Activated CD4-positive, alpha-beta T cell treated with anti-CD3 and anti-CD28 coated beads, Interleukin-2, amount 10 ng/mL, durations not matched to agents 24 days and 14 days (primary cell): ENCODE measurements at places on chromosomes 1 and 21. TPM values are rescaled to one million over a fixed set of nuclear protein-coding genes. Genes with fewer than 3 reads are reported as not detected.

C1orf185 gene
- not detected in 2 replicates for total RNA-seq

DNA sequence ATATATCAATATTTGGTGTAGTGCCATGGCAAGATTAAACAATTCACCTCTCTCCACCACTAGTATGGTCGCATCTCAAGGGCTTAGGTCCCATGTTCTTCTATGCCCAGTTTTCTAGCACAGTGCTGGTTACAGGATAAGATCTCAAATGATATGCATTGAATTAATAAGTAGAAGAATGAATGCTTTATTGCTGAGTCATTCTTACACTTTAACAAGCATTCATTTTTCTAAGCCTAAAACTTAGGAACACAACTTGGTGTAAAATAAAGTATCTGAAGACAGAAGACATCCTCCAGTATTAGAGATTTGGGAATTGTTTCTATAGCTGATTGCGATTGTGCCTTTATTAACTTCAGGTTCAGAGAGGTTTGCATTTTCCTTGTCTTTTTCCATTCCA, 85.8 kb downstream of the TBX15 start:
- no peaks in the 10 kb centered on the region for H3K4me1 ChIP-seq
- no peak overlapping the region for H3K27ac ChIP-seq
- H3K4me3 ChIP-seq, result no peak overlapping the region
- DNase-seq, result no peak
- no peaks in the 10 kb centered on the region for H3K36me3 ChIP-seq

IQGAP3 gene
- 10.5 and 11.2 TPM in 2 replicates for total RNA-seq

DNA sequence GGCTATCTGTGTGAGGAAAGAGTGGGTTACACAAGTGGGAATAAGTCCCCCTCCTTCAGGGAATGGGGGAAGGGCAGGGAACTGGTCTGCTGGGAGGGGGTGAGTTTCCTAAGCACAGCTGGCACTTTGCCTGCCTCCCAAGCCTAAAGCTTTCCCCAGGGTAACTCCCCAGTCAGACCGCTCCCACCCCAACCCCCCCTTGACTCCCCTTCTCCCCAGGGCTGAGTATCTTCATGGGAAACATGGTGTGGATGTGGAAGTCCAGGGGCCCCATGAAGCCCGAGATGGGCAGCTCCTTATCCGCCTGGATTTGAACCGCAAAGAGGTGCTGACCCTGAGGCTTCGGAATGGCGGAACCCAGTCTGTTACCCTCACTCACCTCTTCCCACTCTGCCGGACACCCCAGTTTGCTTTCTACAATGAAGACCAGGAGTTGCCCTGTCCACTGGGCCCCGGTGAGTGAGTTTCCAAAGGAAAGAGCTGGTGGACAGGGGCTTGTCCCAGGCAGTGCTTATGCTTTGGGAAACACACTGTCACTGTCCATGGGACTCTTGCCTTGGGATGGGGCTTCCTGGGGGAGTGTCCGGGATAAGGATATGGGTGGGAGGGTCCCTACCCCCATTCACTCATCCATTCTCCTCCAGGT, 14.9 kb downstream of the MOV10 start:
- H3K27me3 ChIP-seq, result no peaks in the 10 kb centered on the region
- no peak overlapping the region for H3K27ac ChIP-seq
- H3K36me3 ChIP-seq, result peaks cover 24% of the 10 kb centered on the region
- H3K4me1 ChIP-seq, result peaks cover 2% of the 10 kb centered on the region

DNA sequence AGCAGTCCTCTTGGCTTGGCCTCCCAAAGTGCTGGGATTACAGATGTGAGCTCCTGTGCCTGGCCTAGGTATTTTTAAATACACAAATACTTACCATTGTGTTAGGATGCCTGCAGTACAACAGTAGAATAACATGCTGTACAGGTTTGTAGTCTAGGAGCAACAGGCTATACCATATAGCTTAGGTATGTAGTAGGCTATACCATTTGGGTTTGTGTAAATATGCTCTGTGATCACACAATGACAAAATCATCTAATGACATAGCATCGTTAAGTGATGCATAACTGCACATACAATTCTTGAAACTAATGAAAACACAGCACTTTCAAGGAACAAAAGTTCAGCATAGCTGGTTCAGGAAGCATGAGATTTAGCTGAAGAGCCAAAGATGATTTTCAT, 12.7 kb downstream of the POU2F1 start:
- DNase-seq, result no peak
- no peaks in the 10 kb centered on the region for H3K27me3 ChIP-seq
- no peaks in the 10 kb centered on the region for H3K36me3 ChIP-seq
- H3K4me1 ChIP-seq, result peaks cover 5% of the 10 kb centered on the region
